ENCODE measurements at places on chromosomes 6 and 20.

GRCh38 chr6:13190376-13190775, 138.0 kb downstream of the TBC1D7 start:
- DNase-seq: no peak

DNA sequence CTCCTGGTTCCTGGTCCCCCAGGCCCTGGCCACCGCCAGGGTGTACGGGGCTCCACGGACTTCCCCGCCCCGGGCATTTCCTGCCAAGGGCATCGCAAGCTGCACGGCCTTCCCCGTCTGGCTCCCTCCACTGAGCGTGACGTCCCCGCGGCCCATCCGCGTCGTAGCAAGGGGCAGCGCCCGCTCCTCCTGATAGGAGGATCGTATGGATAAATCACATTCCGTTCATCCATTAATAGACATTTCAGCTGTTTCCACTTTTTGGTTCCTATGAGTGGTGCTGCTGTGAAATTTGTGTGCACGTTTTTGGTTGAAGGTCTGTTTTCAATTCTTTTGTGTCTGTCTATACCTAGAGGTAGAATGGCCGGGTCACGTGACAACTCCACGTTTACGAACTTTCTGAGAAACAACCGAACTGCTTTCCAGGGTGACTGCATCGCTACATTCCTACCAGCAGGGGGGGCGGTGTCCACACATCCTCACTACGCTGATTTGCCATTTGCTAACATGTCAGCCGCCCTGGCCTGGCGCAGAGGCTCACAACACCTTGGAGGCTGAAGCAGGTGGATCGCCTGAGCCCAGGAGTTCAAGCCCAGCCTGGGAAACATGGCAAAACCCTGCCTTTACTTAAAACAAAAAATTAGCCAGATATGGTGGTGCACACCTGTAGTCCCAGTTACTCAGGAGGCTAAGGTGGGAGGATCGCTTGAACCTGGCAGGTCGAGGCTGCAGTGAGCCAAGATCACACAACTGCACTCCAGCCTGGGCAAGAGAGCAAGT, 37.7 kb downstream of the KCNQ2 start:
- DNase-seq: peak; percentile 7

GRCh38 chr6:157668009-157668401, 155.0 kb upstream of the SNX9 start:
- DNase-seq: no peak

GRCh38 chr20:58359441-58359840, 29.6 kb upstream of the VAPB start:
- DNase-seq: no peak

GRCh38 chr20:15131176-15131575, 793.8 kb upstream of the FLRT3 start:
- DNase-seq: no peak

DNA sequence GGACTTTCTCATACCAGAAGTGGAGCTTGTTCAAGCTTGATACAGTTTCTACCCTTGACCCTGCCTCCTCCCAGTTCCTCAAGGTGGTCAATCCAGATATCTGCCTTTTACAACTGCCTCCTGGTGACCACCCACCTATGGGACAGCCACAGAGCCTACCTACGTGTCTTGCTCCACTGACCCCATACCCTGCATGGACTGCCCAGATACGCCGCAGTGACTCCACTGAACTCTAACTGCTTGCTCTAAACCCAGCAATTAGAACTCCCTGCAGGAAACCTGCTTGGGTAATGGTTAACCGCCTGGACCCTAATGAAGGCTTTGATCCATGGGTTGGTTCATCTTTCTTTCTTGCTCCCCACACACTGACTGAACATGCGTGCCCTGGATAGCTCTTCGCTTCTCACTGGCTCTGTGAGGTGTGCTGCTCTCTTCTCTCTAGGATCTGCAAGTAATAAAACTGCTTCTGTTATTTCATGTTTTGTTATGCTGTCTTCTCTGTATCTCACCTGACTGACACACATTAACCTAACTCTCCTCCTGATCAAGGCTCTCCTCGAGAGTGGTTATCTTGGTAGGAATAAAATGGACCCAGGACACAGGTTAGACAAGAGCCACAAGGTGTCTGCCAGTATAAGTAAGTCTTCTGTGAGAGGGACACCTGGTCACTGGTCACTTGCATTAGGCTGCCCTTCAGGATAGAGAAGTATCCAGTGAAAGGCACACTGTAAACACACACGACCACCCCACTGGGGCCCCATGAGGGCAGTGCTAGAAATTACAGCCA, 79.2 kb downstream of the CHD6 start:
- peak; percentile 42 for DNase-seq

DNA sequence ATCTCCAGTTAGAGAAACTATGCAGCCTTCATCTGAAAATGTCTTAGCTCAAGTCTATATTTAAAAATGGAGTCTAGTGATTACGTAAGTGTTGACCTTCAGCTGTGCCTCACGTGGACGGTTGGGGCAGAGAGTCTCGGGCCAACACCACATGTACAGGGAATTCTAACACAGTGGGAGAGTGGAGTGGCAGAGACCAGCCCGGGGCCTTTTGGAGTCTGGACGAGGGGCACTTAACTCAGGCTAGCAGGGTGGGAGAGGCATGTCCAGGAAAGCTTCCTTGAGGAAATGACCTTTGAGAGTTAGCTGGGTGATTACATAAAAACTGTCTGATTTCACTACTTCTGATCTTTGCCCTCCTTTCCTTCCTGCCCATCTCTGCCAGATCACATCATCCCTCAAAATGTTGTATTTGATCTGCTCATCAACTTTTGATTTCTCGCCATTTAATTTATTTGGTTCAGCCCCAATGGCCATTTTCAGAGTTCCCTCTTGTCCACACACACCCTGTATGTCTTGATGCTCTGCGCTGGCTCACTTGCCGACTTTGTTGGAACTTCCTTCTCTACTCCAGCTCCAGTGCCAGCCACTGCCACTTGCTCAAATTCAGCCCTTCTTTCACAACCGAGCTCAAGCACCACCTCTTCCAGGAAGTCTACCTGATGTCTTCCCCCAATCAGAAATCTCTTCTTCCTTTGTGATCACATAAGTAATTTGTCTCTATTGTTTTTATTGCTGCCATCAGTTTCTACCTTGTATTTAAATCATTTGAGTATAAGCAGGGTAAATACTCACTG, 2.6 kb downstream of the ARMC2 start:
- DNase-seq: no peak

- no peak for DNase-seq
Observed at GRCh38 chr20:2109425-2110210, 8.0 kb downstream of the STK35 start.

GRCh38 chr20:34904202-34904621, 27.8 kb downstream of the ACSS2 start:
- DNase-seq: no peak

GRCh38 chr6:107806691-107807090, 17.4 kb downstream of the SCML4 start:
- DNase-seq: no peak

DNA sequence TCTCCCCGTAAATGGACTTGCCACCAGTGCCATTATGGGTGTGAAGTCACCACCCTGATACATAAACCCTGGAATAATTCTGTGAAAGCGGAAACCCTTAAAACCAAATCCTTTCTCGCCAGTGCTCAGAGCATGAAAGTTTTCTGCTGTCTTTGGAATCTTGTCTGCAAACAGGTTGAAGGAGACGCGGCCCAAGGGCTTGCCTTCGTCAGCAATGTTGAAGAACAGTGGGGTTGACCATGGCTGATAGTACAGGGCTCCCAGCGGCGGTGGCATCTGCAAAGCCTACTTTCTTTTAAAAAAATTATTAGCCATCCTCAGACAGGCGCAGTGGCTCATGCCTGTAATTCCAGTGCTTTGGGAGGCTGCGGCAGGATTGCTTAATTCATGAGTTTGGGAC, 22.1 kb downstream of the ABHD12 start:
- DNase-seq: no peak

DNA sequence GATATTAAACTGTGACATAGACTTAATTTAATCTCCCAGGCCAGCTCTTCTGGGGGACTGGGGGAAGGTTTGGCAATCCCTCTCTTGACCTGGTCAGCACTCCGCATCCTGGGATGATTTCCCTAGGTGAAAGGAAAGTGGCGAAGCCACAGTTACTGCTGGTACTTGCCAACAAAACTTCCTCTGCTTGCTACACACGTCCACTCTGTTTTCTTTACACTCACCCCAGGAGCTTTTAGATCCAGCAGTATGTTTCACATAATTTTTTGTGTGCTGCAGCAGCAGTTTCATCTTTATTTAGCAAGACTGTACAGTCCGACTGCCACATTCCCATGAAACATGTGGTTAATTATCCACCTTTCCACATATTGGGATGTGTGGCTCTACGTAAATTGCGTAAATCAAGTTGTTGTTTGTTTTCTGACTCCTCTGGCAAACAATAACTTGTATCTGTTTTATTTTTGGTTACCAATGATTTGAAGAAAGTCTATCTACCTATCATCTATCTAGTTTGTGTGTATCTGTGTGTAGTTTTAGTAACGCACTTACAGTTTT, 284.0 kb downstream of the PHF3 start:
- no peak for DNase-seq

DNA sequence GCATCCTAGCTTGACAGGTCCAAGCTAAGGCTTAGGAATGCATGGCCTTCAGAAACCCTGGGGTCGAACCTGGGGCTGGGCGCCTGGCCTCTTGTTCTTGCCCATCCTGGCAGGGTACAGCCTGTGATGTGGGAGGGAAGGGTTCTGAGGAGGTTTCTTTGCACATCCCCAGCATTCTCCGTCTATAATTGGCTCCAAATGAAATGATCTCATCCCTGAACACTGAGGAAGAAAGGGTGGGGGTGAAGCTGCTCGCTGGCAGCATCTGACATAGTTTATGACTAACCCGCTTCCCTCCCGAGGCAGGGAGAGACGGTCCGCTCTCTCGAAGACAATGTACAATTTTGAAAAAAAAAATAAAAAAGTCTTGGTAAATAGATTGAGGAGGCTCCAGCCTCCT, 67.1 kb upstream of the ZNFX1 start:
- peak; percentile 51 for DNase-seq

DNA sequence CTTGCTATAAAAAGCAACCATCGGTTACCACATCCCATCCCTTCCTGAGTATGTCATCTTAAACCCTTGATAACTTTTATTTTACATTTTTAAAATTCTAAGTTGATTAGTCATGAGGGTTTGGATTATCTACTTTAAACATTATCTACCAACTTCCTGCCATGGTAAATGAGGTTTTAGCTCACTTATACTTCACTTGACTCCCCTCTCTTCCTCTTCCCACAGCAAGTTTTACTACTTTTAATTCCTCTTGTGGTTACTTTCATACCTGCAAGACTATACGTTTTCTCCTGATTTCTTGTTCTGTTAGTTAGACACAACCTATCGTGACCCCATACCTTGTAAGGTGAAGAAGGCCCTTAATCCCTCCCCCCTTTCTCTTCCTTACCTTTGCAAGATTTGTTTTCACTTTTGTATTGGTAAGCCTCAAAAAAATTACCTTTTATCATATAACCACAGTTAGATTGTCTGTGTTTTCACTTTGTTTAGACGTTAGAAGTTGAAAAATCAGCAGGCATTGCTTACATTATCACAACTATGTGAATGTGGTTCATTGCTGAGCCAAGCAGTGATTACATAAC, 60.1 kb upstream of the OGFRL1 start:
- DNase-seq: no peak

DNA sequence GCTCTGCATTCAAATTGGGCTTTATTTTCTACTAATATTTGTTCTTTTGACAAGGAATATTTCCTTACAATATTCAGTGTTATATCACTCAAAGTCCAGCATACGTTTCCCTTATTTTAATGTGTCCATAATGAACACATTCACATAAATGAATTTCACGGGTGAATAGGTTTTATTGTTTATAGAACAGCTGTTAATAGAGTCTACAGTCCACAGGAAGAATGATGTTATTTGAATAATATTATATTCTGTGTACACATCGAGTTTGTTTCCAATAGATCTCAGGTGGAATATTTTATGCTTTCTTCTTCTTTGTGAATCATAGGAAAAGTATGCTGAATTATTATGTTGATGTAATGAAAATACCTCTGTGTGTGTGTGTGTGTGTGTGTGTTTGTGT, 582.4 kb downstream of the CDH26 start:
- no peak for DNase-seq

DNA sequence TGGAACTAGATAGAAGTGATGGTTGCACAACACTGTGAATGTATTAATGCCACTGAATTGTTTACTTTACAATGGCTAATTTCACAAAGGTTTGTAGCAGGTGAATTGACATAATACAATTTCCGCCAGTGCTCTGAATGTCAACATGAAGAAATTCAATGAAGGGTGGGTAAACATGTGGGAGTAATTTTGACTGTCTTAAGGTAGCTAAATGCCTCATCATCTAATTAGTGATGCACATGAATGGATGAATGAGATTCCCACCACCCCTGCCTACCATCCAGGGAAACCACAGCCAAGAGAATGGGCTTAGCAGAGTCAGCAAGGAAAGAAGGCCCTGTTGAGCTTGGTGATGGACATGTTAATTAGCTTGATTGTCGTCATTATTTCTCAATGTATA, 275.3 kb downstream of the ALDH8A1 start:
- DNase-seq: no peak

DNA sequence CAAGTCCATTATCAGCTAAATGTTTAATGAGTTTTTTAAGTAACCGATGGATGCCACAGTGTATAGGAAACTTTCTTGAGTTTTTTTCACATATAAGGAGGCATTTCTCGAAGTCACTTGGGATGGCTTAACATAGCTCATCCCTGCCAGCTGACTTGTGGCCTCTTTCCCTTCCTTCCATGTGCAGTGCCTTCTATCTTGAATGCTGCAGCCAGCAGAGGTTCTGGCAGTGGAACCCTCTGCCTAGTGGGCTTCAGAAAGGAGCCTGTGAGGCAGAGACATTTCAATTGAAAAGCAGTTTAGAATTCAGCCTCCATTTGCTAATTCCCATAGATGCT, 51.9 kb downstream of the AKAP12 start:
- no peak for DNase-seq

DNA sequence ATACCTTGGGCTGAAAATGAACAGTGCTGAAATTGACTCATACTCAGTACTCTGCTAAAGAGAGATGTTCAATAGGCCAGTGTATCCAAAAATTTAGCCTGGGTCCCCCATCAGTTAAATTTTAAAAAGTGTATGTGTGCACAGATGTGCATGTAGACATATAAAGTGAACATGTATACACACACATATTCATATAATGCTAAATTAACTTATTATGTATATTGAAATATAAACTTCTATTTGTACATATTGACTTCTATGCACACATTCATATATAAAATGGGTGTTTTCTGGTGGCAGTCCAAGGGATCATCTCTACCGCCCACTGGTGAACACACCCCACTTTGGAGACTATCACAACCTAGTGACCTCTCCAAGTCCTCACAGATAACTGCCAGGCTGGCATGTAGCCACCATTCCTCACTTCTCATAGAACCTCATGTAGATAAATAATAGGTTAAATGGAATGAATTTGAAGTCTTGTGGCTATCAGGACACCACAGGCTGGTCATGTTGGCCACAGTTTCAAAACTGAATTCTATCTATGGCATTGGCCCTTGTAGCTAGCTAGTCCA, 8.8 kb downstream of the SLC22A16 start:
- DNase-seq: no peak

All from kidney epithelial cell (primary cell).